Vagina (tissue), 2 donors: ENCODE measurements at places on chromosomes 1 and 21.

- DNase-seq, result no peak
Measured at GRCh38 chr1:91031081-91031480, 9.2 kb upstream of the ZNF644 start.

- no peak for DNase-seq
Measured at GRCh38 chr1:187078916-187079315, 250.2 kb downstream of the PLA2G4A start.

- no peak for DNase-seq
Measured at GRCh38 chr1:92503043-92503925, 16.6 kb upstream of the GFI1 start.

- no peak for DNase-seq
Measured at GRCh38 chr1:210246447-210246846, 13.9 kb downstream of the SERTAD4 start.

DNA sequence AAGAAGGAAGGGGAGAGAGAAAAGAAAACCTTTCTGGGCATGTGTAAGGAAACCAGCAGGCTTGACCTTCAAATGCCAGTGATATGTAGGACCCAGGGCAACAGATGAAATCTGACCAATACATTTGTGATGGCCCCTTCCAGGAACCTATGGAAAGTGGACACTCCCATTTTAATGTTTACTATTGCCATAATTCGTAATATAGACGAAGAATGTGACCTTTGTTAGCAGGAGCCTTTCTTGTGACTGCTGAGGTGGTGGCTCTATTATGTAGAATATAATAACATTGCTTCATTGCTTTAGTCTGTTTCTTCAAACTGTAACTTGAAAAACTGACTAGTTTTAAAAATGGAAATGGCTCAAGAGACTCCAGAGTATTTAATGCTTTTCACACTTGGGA lies 150.8 kb downstream of the MAGI3 start:
- no peak for DNase-seq

- DNase-seq, result no peak
Measured at GRCh38 chr1:106956721-106957120, 99.8 kb upstream of the PRMT6 start.

DNA sequence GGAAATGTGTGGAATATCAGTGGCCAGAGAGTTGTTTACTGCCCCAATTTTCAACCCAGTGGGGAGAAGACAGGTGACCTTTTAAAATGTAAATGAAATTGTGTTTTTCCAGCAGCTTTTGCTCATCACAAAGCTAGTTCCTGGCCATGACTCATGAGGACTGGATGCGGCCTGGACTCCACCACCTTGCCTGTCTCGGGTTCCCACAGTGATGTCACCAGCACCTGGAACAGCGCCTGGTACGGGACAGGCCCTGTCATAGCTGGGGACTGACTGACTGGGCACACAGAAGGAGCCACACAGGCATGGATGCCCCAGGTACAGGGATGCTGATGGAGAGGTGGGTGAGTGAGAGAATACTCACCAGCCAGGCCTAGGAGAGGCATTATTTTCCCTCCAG lies 277.1 kb downstream of the AJAP1 start:
- DNase-seq, result no peak

- no peak for DNase-seq
Measured at GRCh38 chr1:55195521-55196233, 19.5 kb downstream of the USP24 start.

DNA sequence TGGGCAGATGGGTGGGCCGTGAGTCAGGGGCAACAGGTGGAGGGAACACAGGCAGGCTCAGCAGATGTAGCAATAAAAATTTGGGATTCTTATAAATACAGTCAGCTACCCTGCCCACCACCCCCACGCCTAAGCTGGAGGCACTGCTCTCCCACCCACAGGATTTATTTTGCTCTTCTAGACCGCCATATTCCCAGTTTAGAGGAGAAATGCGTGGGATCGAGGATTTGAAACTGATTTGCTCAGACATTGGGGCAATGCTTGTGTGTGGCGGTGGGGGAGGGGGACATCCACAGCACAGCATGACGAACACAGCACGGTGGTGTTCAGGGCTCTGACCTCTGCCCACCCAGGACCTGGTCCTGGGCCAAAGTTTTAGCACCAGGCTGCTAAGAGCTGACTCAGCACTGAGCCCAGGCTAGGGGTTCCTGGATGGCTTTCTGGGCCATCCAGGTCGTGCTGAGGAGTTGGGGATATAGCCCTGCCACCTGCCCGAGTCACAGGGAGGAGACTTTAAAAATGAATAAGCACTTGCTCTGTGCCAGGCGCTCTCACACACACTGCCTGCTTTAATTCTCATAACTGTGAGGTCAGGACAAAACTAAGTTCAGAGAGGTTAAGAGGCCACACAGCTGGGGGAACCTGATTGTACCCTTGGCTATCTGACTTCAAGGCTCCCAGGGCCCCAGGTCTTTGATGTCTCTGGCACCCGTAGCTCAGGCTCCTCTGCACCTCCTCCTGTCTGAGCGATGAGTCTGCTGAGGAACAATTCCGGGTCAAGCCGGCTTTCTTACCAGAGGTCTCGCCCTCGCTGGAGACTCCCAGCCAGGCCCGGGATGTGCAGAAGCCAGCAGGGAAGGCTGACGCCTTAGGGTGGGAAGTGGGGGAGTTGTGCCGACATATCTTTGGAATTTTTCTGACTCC lies 29.4 kb upstream of the CSF1 start:
- no peak for DNase-seq

DNA sequence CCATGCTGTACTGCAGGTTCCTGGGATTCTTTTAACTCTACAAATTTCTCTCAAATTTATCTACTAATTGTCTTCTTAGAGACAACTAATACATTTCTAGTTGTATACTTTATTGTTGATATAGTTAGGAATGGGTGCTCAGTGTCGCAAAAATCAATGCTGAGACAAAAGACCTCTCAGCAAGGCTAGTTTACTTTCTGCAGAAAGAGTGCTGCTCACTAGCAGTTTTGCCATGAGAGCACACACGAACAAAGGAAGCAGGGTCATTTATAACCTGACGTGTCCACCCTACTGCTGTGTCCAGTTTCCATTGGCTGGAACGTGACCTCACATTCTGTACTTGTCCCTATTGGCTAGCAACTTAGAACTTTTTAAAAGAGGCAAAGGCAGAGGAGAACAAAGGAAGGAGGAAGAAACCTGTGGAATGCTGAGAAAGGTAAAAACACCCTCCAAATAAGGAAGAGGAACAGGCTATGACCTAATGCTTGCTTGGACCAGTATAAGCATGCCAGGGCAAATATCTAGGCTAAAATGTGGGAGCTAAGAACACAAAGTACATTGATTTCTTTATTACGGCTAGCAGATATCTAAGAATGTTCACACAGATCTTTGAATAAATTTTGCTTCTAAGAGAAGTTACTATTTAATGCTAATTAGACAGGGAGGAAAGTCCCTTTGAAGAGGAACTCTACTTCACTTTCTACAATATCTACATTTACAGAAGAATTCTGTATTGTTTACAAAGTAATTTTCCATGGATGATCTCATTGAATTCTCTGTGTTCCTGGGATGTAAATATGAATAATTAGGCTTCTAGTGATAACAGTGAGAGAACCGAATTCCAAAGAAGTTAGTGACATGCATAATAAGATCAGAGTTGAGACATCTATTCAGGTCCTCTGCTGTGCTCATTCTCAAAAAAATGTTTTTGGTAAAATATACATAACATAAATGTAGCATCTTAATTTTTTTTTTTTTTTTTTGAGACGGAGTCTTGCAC lies 86.0 kb upstream of the MAP10 start:
- no peak for DNase-seq

- DNase-seq, result no peak
Measured at GRCh38 chr1:63148825-63149645, 173.3 kb upstream of the FOXD3 start.

GRCh38 chr1:45016767-45017166 lies 4.7 kb downstream of the UROD start:
- no peak for DNase-seq

- DNase-seq, result no peak
Measured at GRCh38 chr1:59057211-59057694, 239.6 kb upstream of the FGGY start.

GRCh38 chr1:163826500-163826899 lies 504.7 kb downstream of the NUF2 start:
- no peak for DNase-seq

DNA sequence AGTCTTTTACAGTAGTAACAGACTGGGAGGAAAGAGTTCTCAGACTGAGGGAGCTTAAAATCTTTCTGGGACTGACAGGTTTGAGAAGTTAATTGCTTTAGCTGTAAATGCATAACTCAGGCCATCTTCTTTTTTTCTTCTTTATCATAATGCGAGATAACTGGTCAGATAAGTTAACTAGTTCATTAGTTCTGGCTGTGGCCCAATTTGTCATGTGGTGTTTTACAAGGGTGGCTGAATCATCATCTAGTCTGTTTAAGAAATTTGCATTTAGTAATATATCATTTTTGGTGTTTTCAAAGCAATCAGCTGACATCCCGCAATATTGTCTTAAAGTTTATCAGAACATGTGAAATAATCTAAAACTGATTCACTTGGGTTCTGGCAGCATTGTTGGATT lies 14.0 kb downstream of the HSD3B2 start:
- DNase-seq, result no peak

GRCh38 chr1:33295023-33295422 lies 25.9 kb downstream of the A3GALT2 start:
- no peak for DNase-seq

DNA sequence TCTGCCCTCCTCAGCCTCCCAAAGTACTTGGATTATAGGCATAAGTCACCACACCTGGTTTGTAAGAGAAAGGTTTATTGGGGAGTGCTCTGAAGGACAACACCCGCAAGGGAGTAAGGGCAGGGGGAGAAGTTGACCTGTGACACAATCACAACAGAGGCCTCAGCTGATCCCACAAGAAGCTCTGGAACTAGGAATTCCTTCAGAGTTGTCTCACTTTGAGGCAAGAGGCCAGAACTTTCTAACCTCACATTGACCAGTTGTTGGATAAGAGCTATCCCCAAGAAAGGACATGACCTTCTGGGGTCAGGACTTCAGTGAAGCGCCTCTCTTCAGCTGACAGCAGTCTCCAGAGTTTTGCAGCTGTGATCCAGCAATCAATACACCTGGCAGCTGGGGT lies 27.4 kb upstream of the RC3H1 start:
- DNase-seq, result no peak

- DNase-seq, result no peak
Measured at GRCh38 chr1:194026422-194026821, 840.0 kb upstream of the B3GALT2 start.

DNA sequence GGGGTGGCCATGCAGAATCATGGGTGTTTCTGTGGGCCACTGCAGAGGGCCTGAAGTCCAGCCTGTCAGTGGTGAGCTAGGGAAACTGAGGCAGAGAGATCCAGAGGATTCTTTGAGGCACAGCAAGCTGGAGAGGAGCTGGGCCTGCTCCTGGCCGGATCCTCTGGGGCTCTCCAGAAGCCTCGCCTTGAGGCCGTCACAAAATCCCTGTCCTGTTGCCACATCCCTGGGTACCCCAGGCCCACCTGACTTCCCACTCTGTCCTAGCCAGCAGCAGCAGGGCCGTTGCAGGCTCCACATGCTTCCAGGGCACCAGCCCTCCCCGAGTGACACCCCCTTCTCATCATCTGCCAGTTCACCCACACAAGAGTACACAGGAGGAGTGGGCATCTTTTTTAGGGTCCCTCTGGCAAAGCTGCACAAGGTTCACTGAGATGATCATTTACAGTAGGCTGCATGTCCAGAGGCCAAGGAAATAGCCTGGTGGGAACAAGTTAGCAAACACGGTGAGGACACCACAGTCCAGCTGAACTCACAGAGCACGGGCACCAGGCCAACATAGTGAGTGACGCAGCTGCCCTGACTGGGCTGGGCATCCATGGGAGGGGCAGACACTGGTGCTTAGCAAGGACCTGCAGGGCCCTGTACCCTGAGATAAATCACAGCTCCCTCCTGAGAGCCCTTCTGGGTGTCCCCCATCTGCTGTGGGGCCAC lies 25.1 kb upstream of the TSPEAR start:
- DNase-seq, result no peak

DNA sequence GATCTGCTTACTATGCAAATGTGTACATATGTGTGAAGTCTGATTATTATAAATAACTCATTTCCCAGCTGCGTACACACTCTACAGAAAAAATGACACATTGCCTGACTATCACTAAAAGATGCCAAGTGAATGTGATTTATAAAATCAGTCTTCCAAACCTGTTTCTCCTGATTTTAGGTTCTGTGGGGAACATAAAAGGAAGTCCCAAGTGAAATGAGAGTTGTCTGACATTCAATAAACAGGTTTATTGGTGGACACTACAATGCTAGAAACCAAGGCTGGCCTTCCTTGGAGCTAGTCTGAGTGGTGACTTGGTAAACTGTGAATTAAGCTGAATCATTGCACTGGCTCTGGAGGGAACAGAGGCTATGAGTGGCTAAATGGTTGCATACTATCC lies 287.9 kb upstream of the ESRRG start:
- DNase-seq, result no peak

- DNase-seq, result no peak
Measured at GRCh38 chr1:153945795-153946621, 510 bp downstream of the DENND4B start.

- DNase-seq, result no peak
Measured at GRCh38 chr1:12258272-12258671, 28.4 kb downstream of the VPS13D start.

GRCh38 chr1:20290624-20291597 lies at the start of gene VWA5B1:
Gene VWA5B1 (plus strand): TSS chr1:20290875. CDS start chr1:20310602, 19,727 bp downstream.
- no peak for DNase-seq

- DNase-seq, result no peak
Measured at GRCh38 chr1:14462851-14463250, 135.6 kb upstream of the KAZN start.

GRCh38 chr1:11058595-11059154 lies 1.1 kb downstream of the SRM start:
- no peak for DNase-seq

- DNase-seq, result no peak
Measured at GRCh38 chr1:14778898-14779865, 180.7 kb downstream of the KAZN start.
